Osteocyte (in vitro differentiated cells): ENCODE measurements at places on chromosomes 2 and 18. TPM values are rescaled to one million over a fixed set of nuclear protein-coding genes. Genes with fewer than 3 reads are reported as not detected.

DNA sequence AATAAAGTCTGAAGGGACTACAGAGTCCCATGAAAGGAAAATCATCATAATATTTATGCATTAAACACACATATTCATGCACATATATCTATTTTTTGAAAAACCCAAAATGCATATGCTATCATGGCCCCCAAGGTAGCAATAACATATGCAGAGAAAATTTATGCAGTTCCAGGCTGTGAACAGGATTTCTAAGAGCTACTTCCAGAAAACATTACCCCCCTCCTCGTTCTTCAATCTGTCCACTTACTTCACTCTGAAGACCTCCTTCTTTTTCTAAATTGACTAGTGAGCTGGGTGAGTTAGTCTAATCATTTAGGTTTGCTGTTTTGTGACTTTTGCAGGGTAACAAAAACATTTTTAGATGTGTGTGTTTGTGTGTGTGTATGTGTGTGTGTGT, 376.4 kb upstream of the ZEB2 start:
- DNase-seq = no peak

The RIF1 gene
- 36.7 and 39.3 TPM in 2 replicates for total RNA-seq

The BCL11A gene
- 9.7 and 10.7 TPM in 2 replicates for total RNA-seq

DNA sequence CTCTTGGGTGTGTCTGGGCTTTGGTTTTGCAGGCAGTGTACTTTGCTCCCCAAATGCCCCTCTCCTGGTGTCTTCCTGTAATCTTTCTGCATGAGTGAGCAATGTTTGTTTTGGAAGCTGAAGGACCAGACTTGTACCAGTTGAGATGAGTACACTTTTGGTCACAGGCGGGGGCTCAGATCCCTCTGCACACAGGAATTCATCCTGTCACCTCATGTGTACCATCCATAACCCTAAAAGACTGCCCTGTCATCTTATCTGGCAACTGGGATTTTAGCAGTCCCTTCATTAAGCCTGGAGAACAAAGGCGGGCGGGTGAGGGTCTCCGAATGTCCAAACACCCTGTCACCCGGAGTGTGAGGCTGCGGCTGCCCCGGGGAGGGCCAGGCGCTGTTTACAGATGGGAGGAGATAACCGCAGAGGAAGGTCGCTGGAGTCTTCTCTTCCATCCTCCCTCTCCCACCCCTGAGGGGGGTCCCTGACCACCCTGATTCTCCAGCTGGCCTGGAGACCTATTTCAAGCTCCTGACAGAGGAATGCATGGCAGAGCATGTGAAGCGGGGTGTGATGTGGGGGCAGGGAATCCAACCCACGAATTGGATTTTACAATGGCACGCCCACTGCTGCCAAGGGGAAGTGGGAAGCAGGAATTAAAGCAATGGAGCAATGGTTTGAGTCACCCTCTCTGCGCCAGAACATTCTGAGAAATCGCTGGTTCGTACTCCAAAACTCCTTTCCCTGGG, 158.2 kb upstream of the MYCN start:
- DNase-seq = no peak

GRCh38 chr2:11983870-11984269, 237.4 kb downstream of the LPIN1 start:
- no peak for DNase-seq

DNA sequence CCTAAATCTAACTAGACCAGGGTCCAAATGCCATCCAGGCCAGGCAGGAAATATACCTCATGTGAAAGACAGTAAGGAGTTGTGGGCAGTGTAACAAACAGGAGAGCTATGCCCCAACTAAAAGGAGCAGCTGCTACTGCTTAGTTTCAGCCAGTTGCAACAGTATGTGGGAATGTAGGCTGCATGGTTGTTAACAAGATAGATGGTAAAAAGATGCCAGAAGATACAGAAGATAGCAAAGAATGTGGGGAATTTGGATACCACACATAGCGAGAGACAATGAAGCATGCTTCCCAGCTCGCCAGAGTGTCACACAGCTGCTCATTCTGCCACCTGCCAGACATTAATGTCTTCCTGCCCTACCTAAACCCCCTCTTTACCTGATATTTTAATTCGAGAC, 39.4 kb upstream of the CYBRD1 start:
- no peak for DNase-seq

The LHCGR gene
- total RNA-seq = not detected in 2 replicates

GRCh38 chr2:80302314-80303005, 2.1 kb downstream of the LRRTM1 start:
- no peak for DNase-seq

The PELI1 gene
- 30.2 and 31.5 TPM in 2 replicates for total RNA-seq

- DNase-seq = no peak
Measured at GRCh38 chr2:177721818-177722567, 329.4 kb downstream of the AGPS start.

DNA sequence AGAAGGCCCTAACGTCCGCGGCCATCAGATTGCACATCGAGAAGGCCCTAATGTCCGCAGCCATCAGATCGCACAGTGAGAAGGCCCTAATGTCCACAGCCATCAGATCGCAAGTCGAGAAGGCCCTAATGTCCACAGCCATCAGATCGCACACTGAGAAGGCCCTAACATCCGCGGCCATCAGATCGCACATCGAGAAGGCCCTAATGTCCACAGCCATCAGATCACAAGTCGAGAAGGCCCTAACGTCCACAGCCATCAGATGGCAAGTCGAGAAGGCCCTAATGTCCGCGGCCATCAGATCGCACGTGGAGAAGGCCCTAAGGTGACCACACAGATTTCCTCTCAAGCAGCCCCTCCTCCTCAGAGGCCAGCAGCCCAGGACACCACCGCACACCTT, 193.2 kb upstream of the PXDN start:
- no peak for DNase-seq

- no peak for DNase-seq
Measured at GRCh38 chr18:6797171-6797570, 67.7 kb downstream of the ARHGAP28 start.

DNA sequence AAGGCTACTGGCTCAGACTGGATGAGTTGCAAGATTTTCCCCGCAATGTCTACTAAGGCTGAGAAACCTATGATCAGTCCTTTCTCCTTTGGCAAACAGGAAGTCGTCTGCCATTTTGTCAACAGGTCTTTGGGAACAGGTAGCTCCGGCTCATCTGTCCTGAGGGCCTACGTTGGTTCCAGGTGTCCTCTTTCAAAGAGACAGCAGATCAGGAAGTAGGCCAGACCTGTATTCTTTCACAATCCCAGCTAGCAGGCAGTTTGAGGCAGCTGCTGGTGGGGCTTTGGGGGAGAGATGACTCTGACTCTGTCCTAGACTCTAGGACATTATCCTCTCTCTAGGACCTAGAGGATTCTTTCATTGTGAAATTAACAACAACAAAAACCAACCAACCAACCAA, 98.6 kb downstream of the ACTR2 start:
- no peak for DNase-seq

- no peak for DNase-seq
Measured at GRCh38 chr2:31060397-31060796, 77.8 kb downstream of the GALNT14 start.

The EPB41L3 gene
- total RNA-seq = 15.6 and 15.7 TPM in 2 replicates

The DLGAP1 gene
- total RNA-seq = 0.05 TPM in 1 of 2 replicates, not detected in the other

DNA sequence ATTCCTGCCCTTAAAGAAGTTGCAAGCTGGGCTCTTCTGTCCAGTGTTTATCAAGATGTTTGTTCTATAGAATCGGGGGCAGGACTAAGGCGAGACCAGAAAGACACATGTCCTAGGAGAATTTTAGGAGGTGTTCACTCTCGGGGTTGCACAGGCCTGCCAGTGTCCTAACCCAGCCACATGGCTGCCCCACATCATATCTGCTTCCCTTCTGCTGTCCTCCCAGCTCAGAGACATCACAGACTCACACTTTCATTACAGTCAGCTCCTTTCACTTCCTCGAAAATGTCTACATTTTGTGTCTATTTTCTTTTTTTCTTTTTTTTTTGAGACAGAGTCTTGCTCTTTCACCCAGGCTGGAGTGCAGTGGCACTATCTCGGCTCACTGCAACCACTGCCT, 10.7 kb upstream of the MRO start:
- DNase-seq = no peak

DNA sequence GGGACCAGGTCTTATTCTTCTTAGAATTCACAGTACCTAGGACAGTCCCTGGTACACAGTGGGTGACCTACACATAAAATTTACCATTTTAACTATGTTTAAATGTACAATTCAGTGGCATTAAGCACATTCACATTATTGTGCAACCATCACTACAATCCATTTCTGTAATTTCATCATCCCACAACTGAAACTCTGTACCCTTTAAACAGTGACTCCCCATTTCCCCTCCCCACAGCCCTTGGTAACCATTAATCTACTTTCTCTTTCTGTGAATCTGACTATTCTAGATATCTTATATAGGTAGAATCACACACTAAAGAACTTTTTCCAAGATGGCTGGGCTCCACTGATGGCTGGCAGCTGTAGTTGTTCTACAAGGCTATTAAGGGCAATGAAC, 41.6 kb downstream of the GFPT1 start:
- DNase-seq = no peak

DNA sequence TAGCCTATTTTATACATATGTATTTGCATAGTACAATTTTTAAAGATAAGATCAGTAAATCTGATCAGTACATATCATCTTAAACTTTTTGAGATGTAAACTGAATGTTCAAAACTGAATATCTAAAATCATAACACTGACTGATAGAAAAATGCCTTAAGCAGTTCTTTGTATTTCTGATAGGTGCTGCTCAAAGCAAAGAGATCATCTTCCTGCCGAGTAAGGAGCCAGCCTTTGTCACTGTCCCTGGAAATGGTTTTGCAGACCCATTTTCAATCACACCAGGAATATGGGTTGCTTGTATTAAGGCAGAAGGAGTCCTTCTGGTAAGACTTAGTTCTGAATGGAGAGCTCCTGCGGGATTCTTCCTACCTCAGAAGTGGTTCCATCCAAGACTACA, 135.0 kb downstream of the LAMA3 start:
- DNase-seq = no peak

GRCh38 chr2:12448846-12449505, 267.8 kb upstream of the TRIB2 start:
- no peak for DNase-seq

- DNase-seq = no peak
Measured at GRCh38 chr18:23838233-23838632, 149.0 kb downstream of the LAMA3 start.

DNA sequence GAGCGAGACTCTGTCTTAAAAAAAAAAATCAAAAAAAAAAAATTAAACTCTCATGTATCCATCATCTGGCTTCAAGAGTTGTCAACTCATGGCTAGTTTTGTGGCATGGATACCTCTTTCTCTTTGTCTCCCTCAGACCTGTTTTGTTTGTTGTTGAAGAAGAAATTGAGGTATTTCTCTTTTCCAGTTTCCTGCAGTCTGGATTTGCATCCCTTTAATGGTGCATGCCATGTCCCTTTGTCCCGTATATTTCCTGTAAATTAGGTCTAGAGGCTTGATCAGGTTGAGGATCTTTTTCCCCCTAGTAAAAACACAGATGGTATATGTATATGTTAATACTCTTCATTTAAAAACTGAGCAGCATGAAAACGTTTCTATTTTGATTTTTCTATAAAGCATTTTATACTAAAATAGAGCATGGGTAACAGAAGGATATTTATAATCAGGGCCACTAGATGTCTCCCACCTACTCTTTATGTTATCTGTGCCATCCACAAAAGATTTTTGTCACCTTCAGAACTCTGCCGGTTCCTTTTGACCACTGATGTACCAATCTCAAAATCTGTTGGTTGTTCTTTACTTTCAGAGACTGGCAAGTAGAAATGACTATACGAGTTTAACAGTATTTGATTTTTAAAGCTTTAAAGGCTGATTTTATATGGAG, 80.1 kb downstream of the GALNT1 start:
- DNase-seq = no peak

The LAMA1 gene
- total RNA-seq = 0.30 and 0.34 TPM in 2 replicates

DNA sequence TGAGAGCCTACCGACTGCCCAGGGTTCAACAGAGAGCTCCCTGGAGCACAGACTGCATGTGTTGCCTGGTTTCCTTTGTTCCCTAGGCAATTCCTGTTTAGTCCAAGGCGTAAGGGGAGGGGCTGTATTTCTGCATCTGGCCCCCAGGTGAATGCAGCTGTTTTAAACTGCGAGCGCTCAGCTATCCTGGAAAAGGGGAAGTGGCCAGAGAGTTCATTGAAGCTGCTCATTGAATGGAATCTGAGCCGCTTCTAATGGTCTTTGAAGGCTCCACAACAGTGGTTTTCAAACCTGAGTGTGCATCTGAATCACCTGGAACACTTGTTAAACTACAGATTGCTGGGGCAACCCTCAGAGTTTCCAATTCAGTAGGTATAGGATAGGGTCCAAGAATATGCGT, 18.1 kb downstream of the MAPK4 start:
- DNase-seq = no peak

GRCh38 chr2:203583084-203583695, 48.1 kb upstream of the RAPH1 start:
- no peak for DNase-seq

GRCh38 chr2:240624950-240625621, at the start of gene GPR35:
Gene GPR35, plus strand, starts transcription at chr2:240625480. Its CDS starts 4,473 bp downstream, at chr2:240629953.
- DNase-seq = no peak

- DNase-seq = no peak
Measured at GRCh38 chr2:66058675-66059074, 376.2 kb upstream of the MEIS1 start.

The IGFBP5 gene
- 1,145 and 1,383 TPM in 2 replicates for total RNA-seq

The FIGLA gene
- not detected in 2 replicates for total RNA-seq

DNA sequence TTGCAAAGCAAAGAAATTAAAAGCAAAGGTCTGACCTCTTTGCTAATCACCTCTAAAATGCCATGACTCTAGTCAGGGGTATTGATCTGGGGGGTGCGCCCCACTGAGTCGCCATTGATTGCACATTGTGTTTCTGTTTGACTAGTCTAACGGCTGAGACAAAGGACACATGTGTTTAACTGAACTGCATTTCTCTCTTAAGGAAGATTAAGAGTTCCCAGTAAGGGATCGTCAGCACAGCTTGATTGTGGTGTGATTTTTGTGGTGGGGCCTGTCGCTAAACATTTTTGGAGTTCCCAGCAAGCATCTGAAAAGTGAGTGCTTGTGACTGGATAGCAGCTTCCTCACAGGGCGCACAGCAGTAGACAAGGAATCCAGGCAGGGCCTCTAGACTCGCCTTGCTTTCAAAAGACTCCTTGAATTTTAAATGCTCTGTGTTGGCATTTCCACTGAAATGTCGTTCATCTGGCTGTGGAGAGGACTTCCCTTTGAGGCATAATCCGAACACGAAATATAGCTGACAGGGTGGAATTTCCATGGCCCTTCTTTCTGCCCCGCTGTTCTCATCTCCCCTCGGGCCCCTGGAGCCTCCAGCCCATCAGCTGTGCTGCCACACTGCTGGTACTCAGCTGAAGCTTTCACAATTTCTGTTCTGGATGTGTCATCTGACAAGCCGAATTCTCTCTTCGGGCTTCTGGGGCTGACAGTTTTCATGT, 126.3 kb downstream of the FAM168B start:
- DNase-seq = peak; percentile 62

DNA sequence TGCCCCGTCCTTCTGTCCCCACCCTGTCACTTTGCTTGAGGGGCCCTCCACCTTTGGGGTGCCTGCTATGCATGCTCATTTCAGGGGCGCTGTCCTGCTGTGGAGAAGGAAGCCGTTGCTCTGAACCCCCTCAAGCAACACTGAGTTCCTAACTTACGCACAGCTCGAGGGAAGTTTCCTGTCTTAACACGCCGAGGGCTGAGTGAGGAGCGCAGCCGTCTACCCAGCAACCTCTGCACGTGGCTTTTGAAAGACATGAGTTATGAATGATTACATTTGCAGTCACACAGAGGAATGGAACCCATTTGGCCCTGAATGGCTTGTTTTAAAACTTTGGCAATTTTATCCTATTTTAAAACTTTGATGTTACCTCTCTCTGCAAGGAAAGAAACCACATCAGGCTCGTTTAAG, 14.0 kb downstream of the RAMP1 start:
- no peak for DNase-seq
